Stimulated activated CD4-positive, alpha-beta T cell treated with anti-CD3 and anti-CD28 coated beads, Interleukin-15, amount 100 ng/mL, for 1 hour (primary cell): ENCODE measurements at places on chromosomes 6 and 20.

DNA sequence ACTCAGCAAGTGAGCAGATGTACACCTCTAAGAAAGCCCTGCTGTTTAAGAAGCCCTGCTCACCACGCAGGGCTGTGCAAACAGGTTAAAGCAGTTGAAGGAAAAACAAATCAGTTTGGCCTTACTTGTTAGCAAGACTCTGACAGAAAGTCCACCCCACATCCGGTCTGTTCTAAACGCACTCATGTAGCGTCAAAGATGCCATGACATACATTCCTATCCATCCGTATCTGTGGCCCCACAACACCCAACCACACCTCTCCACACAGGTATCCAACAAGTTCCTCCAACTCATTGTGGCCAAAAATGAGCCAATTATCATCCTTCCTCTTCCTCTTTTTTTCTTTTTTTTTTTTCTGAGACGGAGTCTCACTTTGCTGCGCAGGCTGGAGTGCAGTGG is 22.8 kb upstream of the RAB22A start:
- DNase-seq, result no peak

- no peak for DNase-seq
Observed at GRCh38 chr6:30530014-30530413, 26.3 kb downstream of the GNL1 start.

DNA sequence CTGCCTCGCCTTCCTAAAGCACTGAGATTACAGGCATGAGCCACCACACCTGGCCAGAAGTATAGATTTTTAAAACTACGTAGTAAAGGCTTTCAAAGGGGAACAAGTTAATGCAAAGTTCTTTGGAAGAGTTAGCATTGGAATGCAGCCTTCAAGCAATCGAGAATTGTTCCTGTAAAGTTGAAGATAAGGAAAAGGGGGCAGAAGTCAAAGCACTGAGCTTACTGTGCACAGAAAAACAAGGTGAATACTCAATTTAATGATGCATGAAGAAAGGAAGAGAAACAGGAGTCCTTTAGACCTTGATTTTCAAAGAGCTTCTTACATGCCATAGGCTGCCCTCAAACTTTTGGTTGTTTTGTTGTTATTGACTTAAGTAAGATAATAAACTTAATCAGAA is 29.1 kb upstream of the LGSN start:
- no peak for DNase-seq

GRCh38 chr20:48106428-48106827 is 321.1 kb upstream of the SULF2 start:
- DNase-seq, result no peak

- no peak for DNase-seq
Observed at GRCh38 chr6:140271759-140272377, 897.4 kb upstream of the CITED2 start.
